ENCODE measurements at places on chromosomes 5 and 9. TPM values are rescaled to one million over a fixed set of nuclear protein-coding genes. Genes with fewer than 3 reads are reported as not detected.

DNA sequence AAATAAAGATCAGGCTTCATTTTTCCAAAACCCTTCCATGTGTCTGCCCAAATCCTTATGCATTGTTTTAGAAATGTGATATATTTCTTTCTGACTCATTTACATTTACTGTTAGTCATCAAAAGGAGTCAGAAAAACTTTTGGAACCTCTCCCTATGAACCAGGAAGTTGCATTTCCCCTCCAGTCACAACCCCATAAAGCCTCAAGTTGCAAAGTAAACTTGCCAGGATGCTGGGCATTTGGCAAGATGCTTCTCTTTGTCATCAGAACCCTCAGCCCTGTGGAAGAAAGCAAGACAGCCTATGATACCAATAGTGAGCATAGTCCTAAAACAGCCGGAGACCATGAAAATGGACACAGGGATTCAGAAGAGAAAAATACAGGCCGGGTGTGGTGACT lies 84.2 kb downstream of the MUSK start:
- peak; percentile 97 for DNase-seq

Gene PRUNE2
- 0.59 TPM for total RNA-seq

GRCh38 chr9:22160221-22160620 lies 151.1 kb upstream of the CDKN2B start:
- DNase-seq, result no peak

DNA sequence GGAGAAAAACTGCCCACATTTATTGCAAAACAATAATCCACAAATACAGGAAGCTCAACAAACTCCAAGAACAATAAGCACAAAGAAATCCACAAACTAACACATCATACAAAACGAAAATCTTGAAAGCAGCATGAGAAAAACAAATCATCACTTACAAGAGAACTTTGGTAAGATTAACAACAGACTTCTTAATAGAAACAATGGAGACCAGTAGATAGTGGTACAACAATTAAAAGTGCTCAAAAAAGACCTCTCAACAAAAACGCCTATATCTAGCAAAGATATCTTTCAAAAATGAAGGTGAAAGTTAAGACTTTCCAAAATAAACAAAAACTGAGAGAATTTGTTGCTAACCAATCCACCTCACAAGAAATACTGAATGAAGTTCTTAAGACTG lies 38.4 kb downstream of the CDKL3 start:
- no peak for DNase-seq

Gene NRG2
- 10.4 TPM for total RNA-seq

Gene ADAMTSL1
- total RNA-seq, result 1.9 TPM

Gene NMUR2
- not detected for total RNA-seq

GRCh38 chr5:15790446-15791018 lies 290.6 kb downstream of the FBXL7 start:
- DNase-seq, result peak; percentile 25

DNA sequence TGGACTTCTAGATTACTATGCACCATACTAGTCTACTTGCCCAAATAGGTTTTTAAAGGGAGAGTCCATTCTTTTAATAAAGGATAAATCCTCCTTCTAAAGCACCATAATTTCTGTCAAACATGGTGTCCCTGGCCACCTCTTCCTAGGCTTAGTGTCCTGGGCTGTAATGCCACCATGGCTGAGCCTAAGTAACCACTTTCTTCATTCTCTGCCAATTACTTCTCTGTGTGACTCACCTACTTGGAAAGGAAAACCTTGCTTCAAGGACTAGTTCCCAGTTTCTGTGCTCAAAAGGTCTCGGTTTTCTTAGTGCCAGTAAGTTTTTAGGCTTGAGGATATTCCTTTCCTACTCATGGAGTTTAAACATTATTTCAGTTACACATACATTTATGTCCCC lies 273.4 kb downstream of the DENND1A start:
- DNase-seq, result peak; percentile 41

- DNase-seq, result peak; percentile 67
Measured at GRCh38 chr5:168798065-168799023, 219.2 kb upstream of the PANK3 start.

DNA sequence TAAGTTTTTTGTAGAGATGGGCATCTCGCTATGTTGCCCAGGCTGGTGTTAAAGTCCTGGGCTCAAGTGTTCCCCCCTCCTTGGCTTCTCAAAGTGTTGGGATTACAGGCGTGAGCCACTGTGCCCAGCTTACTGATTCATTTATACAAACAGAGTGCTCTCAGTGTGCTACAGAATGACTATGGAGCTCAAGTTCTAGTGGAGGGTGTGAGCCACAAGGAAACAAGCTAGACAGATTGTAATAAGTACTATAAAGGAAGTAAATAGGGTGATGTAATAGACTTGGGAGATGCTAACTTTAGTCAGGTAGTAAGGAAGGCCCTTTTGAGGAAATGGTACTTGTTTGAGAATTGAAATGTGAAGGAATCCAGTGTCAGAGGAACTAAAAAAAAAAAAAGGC lies 1.7 kb upstream of the TMEM267 start:
- DNase-seq, result no peak

DNA sequence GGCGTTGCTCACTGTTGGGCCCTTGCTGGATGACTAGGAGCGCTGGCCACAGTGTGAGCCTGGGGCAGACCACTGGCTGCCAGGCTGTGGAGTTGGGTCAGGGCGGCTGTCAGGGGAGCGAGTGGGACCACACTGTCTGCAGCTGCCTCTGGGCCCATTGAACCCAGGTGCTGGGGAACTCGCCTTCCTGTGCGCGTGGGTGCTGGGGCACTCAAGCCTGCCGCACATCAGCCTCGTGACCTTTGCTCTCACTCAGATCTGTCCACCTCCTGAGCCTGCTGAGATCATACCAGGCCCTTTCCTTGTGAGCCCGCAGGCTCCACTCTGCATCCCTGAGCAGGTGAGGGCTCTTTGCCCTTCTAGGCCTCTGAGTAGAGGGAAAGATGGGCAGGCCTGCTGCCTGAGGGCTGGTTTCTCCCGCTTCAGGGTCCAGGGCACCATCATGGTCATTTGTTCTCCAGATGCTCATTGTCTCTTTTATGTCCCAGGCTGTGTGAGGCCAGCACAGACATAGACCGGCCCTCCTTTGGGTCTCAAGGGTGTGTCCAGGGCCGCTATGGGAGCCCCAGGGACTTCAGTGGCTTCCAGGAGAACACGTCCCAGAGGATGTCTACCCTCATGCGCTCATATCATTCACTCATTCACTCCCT lies 26.5 kb downstream of the WNK2 start:
- no peak for DNase-seq

GRCh38 chr9:137078701-137079400 lies 1.5 kb downstream of the UAP1L1 start:
- no peak for DNase-seq

DNA sequence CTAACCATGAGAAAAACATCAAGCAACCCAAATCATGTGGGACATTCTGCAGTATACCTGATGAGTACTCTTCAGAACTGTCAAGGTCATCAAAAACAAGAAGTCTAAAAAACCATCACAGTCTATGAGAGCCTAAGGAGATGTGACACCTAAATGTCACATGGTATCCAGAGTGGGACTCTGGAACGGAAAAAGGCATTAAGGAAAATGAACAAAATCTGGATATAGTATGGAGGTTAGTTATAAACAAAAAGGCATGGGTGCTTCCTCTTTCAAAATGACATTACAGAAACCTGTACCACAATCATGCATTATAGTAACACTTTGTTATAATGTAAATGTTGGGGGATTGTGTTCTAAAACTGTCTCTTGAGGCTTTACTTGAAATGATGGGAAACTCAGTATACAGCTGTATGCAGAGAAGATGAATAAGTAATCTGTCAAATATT lies 47.4 kb downstream of the PRKACG start:
- DNase-seq, result no peak

DNA sequence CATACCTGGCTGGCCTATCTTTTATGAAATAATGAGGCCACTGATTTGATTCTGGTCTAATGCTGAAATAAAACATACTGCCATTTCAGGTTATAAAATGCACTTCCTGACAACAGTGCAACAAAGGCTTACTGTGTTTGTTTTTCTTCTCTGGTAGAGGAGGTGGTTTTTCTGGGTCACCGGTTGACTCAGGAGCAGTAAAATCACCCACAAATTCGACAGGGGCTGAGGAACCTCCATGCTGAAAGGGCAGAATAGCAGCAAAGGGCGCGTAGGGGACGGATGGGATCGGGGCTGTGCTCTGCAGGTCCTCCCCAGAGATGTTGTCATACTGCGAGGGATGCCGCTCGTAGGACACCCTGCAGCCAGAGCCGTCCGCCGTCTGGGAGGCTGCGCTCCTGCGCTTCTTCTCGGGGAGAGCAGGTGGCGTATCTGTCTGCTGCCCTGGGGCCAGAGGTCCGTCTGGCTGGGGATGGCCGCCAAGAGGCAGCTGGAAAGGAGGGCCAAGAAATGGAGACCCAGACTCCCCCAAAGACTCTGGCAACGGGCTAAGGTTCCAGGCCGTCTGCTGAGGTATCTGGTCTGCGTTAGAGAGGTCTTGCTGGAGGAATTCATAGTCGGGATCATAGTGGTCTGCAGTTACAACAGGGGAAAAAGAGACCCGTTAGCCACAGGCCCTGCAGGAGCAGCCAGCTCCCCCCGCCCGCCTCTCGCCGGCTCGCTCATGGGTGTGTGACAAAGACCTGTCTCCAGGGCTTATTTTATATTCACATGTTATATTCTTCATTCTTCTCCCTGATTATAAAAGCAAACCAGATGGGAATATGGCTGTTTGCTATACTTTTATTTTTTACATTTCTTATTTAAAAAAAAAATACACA lies 80.7 kb downstream of the PRRT1B start:
- no peak for DNase-seq

GRCh38 chr5:176899946-176900779 lies 1.0 kb upstream of the HK3 start:
- DNase-seq, result no peak

- DNase-seq, result no peak
Measured at GRCh38 chr5:6432206-6432605, 16.5 kb upstream of the UBE2QL1 start.

- DNase-seq, result peak; percentile 53
Measured at GRCh38 chr5:10034001-10034400, 215.7 kb downstream of the ATPSCKMT start.

Gene TBC1D2
- total RNA-seq, result 36.6 TPM

- no peak for DNase-seq
Measured at GRCh38 chr9:89744730-89745129, 139.9 kb downstream of the GADD45G start.

Gene FGF10
- not detected for total RNA-seq

GRCh38 chr5:54743997-54744788 lies 226.6 kb downstream of the SNX18 start:
- DNase-seq, result peak; percentile 95

DNA sequence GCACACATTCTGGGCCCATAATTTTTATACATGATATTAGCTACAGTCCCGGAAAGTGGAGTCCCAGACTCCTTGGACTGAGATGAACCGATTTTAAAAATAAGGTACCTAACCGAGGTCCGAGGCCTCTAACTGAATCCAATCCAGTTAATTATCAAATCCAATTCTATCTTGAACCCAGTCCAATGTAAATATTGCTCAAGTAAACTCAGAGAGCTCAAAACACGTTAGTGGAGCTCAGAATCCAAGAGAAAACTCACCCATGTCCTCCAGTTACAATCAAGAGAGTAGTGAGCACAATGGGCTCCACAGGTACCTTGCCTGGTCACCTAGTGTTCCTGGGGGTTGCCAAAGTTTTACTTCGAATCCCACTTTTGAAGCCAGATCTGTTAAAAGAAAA lies 37.9 kb upstream of the DIRAS2 start:
- no peak for DNase-seq

DNA sequence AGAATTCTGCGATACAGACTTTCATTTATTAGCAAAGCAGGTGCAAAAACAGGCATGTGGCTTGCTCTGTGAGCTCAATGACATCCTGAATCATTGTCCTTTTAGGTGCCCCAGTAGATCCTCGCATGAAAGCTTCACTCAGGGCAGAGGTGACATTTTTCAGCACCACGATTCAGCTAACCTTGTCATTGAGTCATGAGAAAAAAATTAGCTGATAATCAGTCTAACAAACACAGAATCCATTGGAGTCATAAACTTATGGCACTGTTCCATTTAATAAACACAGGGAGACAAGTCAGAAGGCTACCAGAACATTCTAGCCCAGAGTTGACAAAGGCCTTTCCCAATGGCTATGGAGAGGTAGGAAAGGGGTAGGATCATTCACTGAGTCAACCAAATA lies 104.8 kb upstream of the RAD23B start:
- DNase-seq, result no peak

GRCh38 chr5:159441441-159441840 lies 111.2 kb upstream of the IL12B start:
- DNase-seq, result peak; percentile 29

Gene RLN2
- not detected for total RNA-seq

GRCh38 chr9:130298662-130299279 lies 33.2 kb downstream of the HMCN2 start:
- no peak for DNase-seq

Gene PRLR
- 0.34 TPM for total RNA-seq

Gene SPAG8
- 0.26 TPM for total RNA-seq

Gene EQTN
- total RNA-seq, result not detected

- DNase-seq, result no peak
Measured at GRCh38 chr5:34844106-34844505, 5.1 kb downstream of the TTC23L start.

GRCh38 chr9:16352791-16353401 lies 517.6 kb downstream of the BNC2 start:
- DNase-seq, result no peak

DNA sequence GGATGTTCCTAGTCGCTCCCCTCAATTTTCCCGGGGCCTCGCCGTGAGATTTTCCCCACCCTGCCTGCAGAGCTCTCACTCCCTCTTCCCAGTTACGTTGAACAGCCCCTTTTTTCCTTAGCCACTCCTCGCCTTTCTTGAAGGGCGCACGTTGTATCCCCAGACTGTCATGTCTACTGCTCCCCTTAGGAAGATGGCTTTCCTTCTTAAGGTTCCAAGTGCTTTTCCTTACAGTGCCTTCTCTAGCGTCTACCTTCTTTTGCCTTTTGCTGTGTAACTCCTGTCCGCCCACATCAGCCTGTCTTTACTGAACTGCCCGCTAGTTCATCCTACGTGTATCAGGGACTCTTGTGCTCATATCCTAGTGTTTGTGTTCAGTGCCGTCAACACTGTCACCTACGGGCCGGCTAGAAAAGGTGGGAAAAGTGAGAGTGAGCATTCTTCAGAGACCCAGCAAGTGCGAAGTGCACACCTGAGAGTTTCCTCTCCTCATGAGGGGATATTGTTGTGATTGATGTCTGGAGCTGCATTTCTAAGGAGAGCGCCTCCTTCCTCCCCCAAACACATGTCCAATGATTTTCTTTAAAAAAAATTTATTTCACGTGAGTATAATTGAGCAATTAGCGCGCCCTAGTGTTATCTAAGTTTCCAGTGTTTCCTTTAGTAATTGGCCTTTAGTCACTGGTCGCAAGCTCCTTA lies 764 bp downstream of the CAMLG start:
- peak; percentile 56 for DNase-seq

Gene CCDC187
- 0.02 TPM for total RNA-seq

- DNase-seq, result no peak
Measured at GRCh38 chr5:154200221-154200620, 9.7 kb downstream of the GALNT10 start.

Gene TMEM232
- total RNA-seq, result 0.77 TPM

DNA sequence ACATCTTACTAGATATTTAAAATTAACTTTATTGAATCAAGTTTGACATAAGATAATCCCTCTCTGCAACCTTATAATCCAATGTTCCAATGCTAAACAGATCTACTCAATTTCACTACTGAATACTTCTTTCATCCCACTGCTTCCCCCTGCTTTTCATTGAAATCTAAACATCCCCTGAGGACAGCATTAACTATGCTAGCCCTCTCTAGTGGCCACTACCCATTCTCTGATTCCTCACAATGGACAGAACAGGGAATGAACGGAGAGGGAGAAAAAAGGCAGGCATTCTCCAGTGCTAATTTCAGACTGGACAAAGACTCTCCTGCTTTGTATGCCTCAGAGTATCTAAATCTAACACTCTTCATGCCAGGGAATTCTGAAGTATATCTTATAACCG lies 54.3 kb upstream of the RGS7BP start:
- no peak for DNase-seq

Data from HT1080 (cell line).